NCI-H2029 treated with DMSO at 0.1 percent for 48 hours (cell line): ENCODE measurements at places on chromosomes 3 and 15.
A peak's percentile ranks its signal among the peaks of the same experiment; 100 is the strongest.

GRCh38 chr3:126684218-126684751, 19.8 kb upstream of the CHCHD6 start:
- peak; percentile 23 for DNase-seq

DNA sequence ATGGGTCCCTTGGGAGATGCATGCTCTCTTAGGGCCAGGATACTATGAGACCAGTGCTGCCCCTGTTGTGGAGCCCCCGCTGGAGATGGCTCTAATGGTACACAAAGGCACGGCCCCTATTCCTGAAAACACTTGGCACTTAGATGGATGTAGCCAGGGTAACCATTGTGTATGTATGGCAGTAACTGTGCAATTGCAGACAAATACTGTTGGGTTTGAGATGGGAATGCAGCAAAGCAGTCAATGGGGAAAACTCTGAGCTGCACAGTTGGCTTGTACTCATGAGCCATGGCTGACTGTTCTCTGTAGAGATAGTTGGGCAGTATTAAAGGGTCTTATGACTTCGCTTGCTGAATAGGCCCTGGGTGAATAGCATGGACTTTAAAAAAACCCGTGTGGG, 67.9 kb upstream of the NPAP1 start:
- no peak for DNase-seq

DNA sequence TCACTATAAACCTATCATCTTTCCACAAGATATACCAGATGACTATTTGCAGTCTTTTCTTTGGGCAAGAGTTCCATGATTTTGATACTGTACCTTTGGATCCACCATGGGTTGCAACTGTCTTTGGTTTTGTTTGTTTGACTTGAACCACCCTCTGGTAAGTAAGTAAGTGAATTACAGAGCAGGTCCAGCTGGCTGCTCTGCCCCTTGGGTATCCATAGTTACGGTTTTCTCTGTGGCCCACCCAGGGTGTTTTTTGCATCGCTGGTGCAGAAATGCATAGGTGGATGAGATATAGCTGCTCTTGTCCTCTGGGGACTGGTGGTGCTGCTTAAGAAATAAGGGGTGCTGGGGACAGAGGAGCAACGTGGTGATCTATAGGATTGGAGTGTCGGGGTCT, 33.8 kb downstream of the CHDH start:
- DNase-seq, result no peak

GRCh38 chr3:97974996-97975395, 2.8 kb upstream of the RIOX2 start:
- no peak for DNase-seq

DNA sequence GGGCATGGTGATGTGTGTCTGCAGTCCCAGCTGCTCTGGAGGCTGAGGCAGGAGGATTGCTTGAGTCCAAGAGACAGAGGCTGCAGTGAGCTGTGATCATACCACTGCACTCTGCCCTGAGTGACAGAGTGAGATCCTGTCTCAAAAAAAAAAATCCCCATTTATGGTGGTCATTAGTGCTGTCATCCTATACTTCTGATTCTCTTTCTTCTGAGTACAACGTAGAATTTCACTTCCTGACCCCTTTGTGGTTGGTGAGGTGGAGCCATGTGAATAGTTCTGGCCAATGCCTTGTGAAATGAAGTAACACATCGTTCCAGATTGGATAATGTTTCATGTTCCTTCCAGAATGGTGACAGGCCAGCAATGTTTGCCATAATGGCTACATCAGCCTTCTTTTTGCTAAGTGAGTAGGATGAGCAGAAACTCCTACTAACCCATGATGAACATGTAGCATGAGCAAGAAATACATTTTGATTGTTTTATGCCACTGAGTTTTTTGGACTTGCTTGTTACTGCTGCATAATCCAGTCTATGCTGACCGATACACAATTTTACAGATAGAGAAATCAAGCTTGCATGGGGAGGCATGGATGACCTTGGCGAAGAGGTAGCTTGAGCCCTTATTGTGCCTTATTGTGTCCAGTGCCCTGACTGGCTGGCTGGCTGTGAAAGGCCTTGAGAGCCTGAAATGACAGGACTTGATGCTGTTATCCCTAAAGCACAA, 30.9 kb upstream of the TLE3 start:
- no peak for DNase-seq

DNA sequence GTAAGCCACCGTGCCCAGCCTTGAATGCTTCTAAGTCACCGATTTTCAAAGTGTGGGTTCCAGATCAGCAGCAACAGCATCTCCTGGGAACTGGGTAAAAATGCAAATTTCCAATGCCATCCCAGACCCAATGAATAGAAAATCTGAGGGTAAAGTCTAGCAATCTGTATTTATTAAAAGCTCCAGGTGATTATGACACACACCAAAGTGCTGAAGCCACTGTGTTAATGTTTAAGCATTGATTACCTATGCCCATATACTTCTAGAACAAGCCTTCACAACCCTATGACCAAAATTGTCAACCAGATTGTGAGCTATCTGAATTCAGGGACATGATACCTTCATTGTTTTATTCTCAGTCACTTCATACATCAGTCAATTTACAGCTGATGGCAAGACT, 86.5 kb downstream of the LRRFIP2 start:
- no peak for DNase-seq

DNA sequence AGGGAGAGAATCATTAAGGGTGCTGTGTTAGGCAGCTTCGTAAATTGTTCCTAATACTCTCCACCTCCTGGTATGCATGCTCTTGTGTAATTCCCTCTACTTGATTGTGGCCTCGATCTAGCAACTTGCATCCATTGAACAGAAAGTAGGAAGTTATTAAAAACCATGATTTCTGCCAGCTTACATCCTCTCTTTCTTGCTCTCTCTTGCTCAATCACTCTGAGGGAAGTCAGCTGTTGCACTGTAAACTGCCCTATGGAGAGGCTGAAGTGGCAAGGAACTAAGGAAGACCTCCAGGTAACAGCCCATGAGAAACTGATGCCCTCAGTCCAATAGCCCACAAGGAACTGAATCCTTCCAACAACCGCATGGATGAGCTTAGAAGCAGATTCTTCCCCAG, 92.6 kb downstream of the ERC2 start:
- DNase-seq, result no peak

DNA sequence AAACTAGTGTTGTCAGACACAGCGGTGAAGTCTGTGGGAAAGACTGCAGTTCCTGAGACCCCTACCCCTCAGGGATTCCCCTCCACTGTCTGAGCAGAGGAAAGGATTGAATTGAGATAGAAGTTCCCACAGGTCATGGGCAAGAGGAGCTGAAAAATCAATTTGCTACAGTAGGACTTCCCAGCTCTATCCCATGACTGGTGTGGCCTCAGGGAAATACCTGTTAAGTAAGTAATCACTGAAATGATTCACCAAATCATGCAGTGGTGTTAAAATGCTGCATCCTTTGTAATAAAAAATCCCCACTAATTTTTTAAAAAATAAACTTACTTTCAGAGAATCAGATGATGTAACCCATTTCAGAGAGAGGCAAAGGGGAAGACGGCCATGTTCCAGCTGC, 45.0 kb upstream of the SPRED1 start:
- DNase-seq, result no peak

- DNase-seq, result no peak
These were observed 392.7 kb downstream of the EFHB start for GRCh38 chr3:19541284-19541683.

DNA sequence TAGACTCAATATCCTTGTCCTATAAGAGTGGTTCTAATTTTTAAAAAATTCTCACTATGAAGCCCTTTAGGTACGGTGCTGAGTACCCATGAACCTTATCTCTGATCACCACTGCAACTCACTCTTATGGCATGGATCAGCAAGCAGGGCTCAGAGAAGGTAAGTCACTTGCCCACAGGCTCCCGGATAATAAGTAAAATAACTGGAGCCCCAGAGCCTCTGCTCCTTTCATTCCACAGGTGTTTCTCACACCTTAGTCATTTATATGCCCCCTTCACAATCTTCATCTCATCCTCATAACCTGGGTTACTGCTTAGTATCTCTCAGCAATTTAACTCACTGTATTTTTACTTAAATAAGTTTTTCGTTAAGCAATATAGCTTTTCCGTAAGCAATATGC, 28.4 kb upstream of the AKAP13 start:
- no peak for DNase-seq

DNA sequence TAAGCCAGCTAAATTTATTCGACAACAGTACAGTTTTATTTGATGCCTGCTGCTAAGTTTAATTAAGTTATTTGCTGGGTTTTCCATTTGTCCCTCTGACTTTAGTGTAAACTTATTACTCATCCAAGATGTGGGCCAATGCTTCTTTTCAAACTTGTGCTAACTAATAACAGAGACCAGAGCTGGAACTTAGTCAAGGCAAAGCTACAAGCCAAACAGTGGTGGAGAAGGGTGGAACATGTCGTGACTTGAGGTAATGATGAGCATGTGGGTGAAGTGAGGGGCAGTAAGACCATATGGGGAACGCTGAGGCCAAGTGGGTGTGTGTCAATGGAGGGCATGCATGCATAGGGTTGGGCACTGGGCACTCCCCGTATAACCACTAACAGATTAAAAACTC, 63.9 kb downstream of the NMD3 start:
- no peak for DNase-seq

- no peak for DNase-seq
These were observed 1.0 kb downstream of the TSC22D2 start for GRCh38 chr3:150409125-150409511.
